ENCODE measurements at places on chromosomes 4 and X.

DNA sequence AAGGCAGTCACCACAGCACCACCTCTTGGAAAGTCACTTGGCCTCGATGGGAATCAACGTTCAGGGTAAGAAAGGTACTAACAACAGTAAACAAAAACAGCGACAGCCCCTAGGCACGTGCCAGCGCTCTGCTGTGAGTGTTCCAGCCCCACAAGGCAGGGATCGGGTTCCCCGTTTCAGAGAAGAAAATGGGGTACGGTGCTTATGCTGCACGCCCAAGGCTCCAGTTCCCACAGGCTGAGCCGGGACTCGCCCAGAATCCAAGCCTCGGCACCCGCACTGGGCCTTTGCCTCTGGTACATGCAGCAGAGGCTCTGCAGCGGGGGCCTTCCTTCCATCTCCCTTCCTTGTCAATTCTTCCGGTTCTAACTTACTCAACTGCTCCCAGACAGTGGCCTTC is 37.3 kb downstream of the WDR1 start:
- no peak for DNase-seq

GRCh38 chrX:122134291-122134690 is 1049.8 kb upstream of the GRIA3 start:
- no peak for DNase-seq

DNA sequence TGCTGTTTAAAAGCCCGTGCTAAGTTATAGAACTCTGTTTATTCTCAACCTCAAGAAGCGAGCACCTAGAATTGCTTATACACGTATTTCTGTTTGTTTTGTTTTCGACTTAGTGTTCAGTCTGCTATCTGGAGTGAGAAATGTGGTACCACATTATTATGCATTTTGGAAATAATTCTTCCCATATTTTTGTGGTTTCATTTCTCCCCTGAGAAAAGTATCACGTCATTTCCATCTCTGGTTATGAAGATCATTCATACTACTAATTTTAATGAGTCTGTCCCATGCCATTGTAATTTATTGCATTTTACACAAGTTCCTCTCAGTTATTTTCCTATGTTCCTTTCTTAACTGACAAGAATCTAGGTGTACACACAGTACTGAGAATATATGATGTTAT is 186.0 kb downstream of the DCHS2 start:
- no peak for DNase-seq

- DNase-seq = no peak
Measured at GRCh38 chr4:158912806-158913205, 144.0 kb downstream of the FNIP2 start.

GRCh38 chrX:65690057-65690855 is 22.8 kb downstream of the MSN start:
- peak; percentile 41 for DNase-seq

- peak; percentile 12 for DNase-seq
Measured at GRCh38 chrX:50747471-50747900, 66.5 kb downstream of the SHROOM4 start.

- no peak for DNase-seq
Measured at GRCh38 chrX:151695583-151696340, 504 bp downstream of the PRRG3 start.

DNA sequence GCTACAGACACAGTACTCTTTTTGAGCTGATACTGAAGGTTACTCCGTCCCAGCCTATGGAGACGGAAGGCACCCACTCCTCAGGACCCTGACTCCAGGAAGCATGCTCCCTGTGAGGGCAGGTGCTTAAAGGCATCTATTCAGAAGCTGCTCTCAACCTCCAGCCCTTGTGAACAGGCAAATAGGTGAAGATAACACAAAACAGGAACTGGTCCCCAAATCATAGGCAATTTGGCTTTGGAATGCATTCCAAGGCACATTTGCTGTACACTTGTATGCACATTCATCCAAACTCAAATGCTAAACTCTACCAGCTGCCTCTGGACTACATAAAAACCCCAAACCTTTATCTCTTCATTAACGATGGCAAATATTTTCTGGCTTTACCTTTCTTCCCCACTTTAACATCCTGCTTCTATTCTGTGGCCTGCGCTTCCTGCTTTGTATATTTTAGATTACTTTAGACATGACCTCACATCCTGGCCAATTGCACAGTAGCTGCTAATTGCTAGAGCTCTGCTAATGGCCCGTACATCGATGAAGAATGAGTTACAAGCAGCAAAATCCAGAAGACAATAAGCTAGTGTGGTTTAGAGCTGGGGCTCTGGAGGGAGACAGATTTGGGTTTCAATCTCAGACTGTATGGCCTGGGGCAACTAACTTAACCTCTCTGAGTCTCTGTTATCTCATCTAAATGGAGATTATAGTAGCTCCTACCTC is 3.2 kb downstream of the SEL1L3 start:
- no peak for DNase-seq

- peak; percentile 41 for DNase-seq
Measured at GRCh38 chrX:45850775-45851433, 650.2 kb upstream of the DIPK2B start.

DNA sequence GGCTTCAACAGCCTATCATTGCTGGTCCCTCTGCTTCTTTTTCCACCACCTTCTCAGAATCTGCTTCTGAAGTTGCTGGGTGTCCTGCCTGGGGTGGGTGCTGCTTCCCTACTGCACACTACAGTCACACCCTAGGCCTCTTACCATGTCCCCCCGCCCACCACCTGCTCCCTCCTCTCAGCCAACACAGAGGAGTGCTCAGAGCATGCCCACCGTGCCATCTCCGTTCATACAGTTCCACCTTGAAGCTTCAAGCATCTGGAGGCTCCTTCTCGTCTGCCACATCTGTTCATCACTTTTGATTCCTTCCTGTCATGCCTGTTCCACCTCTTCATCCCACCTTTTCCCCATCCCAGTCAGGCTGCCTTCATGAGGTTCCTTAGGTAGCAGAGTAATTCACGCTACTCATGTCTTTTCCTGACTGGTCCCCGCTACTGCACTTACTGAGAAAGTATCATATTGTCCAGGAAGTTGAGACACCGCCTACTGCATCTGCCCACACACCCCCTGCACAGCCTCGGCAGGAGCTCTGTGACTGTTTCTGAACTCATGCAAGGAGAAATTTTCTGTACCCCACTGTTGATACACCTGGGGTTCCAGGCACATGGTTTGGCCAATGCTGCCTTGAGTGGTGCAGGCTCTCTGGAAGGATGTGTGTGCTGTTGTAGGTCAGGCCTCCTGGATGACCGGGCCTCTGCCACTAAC is 39.5 kb downstream of the HADH start:
- no peak for DNase-seq

DNA sequence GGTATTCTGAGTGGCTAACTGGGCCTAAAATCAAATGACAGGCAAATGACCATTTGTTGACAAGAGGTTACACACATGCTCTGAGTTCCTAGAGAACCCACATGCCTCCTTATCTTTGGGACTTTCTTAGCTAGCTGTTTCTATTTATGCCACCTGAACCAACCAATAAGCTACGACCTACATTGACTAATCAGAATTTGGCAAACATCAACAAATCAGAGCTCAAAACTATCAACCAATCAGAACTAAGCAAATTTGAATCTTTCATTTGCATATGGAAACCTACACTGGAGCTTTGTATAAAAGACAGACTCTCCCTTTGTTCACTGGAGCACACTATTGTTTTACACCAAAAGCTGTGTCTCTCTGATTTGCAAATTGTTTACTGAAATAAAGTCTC is 192.0 kb downstream of the CXXC4 start:
- DNase-seq = no peak

GRCh38 chrX:139967300-139967699 is 2.0 kb upstream of the CXorf66 start:
- no peak for DNase-seq

DNA sequence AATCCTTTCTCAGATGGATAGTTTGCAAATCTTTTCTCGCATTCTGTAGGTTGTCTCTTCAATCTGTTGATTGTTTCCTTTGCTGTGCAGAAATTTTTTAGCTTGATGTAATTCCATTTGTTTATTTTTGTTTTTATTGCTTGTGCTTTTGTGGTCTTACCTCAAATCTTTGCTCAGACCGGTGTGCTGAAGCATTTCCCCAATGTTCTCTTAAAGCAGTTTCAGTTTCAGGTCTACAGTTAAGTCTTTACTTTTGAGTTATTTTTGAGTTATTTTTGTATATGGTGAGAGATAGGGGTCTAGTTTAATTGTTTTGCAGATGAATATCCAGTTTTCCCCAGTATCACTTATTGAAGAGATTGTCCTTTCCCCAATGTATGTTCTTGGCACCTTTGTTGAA is 18.2 kb upstream of the SLC25A14 start:
- no peak for DNase-seq

DNA sequence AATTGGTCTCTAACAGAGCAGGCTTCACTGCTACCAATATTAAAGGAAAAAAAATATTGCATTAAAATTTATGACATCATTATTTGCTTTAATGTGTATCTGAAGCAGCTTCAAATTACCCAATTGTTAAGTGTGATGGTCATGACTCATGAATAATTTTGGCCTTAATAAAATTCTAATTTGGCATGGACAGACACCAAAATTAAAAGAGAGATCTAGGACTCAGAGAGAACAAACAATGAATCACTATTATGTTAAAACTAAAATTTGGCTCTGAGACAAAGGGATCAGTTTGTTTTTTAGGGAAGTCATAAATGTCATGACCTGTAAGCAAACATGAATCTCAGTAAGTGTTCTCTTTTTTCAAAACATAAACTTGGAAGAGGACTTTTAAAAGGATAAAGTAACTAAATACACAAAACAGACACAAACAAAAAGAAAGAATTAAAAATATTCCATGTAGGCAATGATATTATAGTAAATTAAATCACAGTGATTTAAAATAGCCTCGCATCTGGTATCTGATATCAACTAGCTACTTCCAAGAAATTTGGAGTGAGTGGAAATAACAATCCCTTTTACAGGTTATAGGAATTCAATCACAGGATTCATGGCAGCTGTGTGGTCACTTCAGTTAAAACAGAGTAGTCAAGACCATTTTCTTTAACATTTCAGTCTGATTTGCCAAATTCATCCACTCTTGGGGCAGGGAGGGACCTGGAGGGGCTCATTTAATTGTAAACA is 11.6 kb downstream of the VEGFC start:
- DNase-seq = no peak

DNA sequence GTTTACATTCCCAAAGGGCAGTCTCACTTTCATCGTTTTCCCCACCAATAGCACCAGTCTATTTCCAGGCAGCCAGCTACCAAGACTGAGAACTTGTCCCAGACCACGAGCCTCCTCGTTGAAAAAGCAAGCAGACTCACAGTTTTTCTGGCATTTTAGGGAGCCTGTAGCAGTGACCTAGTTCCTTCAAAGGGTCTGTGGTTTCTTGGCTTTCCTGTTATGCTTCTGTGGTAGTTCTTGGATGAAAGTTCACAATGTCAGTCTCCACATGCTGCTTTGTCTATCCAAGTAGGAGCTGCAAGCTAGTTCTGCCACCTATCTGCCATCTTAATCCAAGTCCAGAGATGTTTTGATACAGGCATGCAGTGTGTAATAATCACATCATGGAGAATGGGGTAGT is 151.6 kb upstream of the ZC4H2 start:
- no peak for DNase-seq

DNA sequence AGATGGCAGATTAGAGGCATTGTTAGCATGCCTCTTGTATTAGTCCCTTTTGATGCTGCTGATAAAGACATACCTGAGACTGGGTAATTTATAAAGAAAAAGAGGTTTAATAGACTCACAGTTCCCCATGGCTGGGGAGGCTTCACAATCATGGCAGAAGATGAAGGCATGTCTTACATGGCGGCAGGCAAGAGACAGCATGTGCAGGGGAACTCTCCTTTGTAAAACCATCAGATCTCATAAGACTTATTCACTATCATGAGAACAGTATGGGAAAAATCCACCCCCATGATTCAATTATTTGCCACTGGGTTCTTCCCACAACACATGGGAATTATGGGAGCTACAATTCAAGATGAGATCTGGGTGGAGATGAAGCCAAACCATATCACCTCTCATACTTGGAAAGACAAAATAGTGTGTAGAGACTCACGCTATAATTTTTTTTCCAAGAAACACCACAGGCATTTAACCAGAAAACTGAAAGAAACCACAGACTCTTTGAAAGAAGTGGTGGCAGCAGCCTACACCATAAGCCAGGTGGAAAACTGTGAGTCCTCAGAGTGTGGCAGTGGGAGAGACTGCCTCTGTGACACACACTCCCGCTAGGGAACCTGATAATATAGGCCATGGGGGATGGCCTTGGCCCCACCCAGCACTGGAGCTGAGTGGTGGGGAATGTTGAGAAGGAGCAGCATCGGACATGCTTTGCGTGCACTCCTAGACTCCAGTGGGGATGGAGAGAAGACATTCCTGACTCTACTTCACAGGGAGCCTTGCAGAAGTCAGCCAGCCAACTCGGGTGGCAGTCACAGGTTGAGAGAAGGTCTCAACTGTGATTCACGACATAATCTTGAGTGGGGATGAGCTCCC is 51.5 kb downstream of the SLC2A9 start:
- no peak for DNase-seq

DNA sequence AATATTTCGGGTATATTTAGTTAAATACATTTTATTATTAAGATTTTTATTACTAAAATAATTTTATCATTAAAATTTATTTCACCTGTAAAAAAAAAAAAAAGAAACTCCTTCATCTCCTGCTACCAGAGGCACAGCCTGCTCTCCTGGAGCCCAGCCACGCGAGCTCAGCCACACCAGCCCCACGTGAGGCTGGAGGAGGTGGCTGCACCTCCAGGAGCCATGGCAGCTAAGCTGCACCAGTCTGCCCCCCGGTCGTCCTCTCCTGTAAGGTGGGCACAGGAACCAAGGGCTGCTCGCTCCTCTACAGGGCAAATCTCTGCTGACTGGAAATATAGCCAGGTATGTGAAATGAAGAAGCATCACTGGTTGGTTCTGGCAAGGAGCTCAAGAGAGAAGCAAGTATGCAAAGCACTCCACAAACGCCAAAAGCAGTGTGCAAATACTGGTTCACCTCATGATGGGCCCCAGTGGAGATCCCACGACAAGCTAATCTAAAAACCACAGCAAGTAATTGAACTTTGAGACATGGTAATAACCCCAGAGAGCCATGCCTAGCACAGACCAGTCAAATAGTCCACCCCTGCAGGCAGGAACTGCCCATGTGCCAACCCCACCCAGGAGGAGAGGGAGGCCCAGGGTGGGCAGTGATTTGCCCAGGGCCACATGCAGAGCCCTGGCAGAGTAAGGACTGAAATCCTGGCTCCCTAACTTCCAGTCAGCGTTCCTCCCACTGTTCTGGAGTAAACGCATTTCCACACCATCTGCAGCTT is 90.1 kb downstream of the WFS1 start:
- no peak for DNase-seq

DNA sequence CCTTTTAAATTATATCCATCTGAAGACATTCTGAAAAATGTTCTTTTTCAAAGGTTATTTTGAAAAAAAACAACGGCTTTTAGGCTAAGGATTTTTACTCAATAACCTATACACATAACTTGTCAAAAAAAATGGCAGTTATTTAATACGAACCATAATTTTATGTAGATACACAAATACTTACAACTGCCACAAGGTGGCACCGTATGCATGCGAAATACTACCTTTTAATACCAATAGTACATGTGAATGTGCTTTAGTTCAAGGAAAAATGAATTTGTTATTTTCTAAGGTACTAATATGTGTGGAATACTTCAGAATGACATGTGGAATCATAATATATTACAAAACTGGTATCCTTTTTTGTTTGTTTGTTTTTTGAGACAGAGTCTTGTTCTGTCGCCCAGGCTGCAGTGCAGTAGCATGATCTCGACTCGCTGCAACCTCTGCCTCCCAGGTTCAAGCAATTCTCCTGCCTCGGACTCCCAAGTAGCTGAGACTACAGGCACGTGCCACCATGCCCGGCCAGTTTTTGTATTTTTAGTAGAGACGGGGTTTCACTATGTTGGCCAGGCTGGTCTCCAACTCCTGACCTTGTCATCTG is 4.6 kb upstream of the MAD2L1 start:
- peak; percentile 32 for DNase-seq
